ENCODE measurements at places on chromosomes 1 and 21. TPM values are rescaled to one million over a fixed set of nuclear protein-coding genes. Genes with fewer than 3 reads are reported as not detected.

GRCh38 chr1:196677781-196678509 lies 26.1 kb downstream of the CFH start:
- no peak for DNase-seq

GRCh38 chr1:235776396-235776795 lies 90.3 kb downstream of the LYST start:
- DNase-seq = no peak

DNA sequence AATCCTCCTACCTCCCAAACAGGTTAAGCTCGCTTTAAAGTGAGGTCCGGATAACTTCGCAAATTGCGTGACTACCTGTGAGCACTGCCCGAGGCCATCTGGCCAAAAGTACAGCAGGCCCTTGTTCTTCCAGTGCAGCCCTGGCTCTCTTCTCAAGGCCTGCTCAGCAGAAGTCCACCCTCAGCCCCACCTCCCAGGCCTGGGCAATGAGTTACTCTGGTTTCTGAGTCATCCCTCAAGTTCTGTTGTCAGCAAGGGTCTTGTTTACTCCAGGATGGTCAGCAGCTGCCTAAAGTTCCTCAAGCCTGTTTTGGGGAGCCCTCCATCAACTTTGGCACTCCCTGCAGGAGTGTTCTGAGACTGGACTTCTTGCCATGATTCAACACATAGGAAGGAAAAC lies 101.7 kb downstream of the BCAR3 start:
- no peak for DNase-seq

GRCh38 chr1:180920702-180921101 lies 8.0 kb downstream of the KIAA1614 start:
- DNase-seq = no peak

- no peak for DNase-seq
These were observed 905 bp downstream of the LIX1L start for GRCh38 chr1:145956781-145957442.

The HAPLN2 gene
- 5.1 TPM for total RNA-seq

DNA sequence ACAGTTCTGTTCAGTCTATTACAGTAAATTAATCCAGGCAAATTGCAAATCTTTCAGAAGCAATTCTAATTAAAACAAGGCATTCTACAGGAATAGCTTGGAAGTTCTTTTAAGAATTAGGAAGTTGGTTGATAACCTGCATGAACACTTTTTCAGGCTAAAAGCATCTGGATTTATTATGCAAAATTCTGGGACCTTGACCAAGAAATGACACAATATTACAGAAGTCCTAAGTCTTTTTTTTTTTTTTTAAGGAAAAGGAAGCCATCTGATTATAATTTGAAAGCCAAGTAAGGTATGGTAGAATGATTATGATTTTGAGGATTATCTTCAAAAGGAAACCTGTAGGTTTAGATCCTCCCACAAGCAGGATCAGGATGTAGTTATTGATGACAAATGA lies 74.7 kb upstream of the KCNK2 start:
- DNase-seq = no peak

- no peak for DNase-seq
These were observed 33.5 kb downstream of the EPHX1 start for GRCh38 chr1:225843426-225843795.

The ASTN1 gene
- 1.2 TPM for total RNA-seq

DNA sequence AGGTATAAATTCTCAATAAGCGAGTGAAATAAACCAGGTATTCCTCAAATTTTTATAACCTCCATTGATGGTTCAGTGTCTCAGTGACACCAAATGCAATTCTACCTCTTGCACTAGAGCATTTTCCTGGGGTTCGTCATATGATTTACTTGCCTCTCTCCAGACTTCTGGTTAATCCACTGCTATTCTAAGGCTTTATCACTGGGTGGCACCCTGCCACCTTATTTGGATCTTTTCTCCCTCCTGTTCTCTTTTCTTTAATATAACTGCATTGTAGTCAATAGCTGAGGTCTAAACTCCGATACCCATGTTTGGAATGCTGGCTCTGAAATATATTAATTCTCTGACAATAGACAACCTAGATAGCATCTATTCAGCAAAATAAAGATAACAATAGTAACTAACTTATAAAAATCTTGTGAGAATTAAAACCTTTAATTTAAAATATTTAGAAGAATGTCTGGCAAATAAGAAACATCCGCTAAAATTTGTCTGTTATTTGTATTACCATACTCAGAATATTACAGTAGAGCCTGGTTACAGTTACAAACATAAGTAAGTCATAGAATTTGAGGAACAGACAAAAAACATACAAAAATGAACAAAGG lies 436.4 kb downstream of the PLA2G4A start:
- no peak for DNase-seq

DNA sequence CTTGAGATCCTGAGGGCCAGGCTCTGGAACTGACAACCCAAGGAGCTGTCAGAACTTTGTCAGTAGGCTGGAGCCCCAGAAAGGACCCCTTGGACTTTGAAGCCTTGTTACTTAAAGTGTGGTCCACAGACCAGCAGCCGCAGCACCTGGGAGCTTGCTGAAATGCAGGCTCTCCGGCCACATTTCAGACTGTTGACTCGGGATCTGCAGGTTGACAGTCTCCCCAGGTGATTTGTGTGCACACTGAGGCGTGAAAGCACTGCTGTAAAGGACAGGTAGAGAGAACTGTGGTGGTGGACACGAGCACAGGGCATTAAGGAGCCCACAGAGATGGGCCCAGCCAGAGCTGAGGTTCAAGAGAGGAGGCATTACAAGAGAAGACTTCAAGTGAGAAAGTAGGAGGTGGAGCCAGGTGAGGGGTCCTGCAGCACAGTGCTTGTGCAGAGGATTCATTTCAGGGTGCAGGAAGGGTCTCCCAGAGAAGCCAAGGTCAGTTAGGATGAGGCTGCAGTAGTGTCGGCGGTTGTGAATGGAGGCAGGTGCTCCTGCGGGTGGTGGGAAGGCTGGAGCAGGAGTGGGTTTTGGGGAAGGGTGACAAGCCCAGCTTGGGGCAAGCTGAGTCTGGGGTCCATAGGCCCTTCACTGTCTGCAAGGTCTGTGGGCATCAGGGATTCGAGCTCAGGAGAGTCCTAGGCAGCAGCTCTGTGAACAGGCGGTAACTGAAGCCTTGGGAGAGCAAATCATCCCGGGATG lies 4.6 kb downstream of the HYI start:
- no peak for DNase-seq

The KCND3 gene
- 25.7 TPM for total RNA-seq

The FAM72D gene
- total RNA-seq = not detected

DNA sequence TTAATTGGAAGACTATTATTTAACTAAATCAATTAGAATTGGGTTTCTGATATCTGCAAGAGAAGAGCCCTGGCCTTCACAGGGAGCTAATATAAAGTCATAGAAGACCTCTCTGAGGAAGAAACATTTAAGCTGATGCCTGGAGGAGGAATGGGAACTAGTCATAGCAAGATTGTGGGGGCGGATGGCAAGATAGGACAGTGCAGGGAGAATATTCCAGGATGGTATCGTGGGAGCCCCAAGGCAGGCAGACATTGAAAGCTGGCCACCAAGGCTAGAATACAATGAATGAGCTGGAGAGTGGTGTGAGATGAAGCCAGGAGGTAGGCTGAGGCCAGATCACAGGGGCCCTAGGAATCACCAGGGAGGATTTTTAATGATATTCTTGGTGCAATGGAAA lies 20.8 kb upstream of the MYSM1 start:
- peak; percentile 37 for DNase-seq

DNA sequence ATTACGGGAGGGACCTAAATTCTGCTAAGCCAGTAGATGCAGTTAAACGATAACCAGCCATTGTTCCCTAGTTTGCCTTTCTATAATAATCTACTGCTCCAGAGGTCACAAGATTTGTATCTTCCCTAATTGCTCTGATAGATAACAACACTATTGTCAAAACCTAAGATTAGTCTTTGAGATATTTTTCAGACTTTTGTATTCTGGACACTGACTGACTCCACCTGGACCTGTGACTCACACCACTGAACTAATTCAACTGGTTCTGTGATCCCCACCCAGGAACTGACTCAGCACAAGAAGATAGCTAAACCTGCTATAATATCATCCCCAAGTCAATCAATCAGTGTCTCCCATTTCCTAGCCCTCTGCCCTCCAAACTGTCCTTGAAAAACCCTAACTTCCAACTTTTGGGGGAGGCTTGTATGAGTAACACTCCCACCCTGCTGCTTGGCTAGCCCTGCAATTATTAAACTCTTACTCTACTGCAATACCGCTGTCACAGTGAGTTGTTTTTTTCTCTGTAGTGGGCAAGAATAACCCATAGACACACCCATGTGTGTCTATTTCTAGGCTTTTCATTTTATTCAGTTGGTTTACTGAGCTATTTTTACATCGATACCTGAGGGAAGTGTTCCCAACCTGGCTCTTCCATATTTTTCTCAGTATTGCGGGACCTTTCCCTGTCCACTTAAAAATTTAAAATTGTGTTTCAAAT lies 11.2 kb downstream of the KIFAP3 start:
- no peak for DNase-seq

DNA sequence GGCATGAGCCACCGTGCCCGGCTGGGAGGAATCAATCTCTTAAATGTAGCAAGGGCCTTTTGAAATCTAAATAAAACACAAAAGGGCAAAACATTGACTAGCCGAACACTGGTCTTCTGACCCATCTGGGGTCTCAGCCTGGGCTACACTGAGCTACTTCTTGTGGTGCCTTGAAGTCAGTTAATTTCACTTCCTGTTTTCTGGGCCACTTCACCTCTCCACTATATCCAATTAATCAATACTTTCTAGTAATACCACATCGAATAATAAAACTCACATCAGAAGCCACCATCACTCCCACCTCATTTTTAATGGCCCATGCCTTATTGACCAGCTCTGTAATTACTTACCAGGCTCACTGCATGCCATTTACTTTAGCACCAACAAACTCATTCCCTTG lies 138.0 kb upstream of the SAMSN1 start:
- no peak for DNase-seq

- peak; percentile 96 for DNase-seq
These were observed 25.1 kb upstream of the CLIC4 start for GRCh38 chr1:24720152-24720551.

- DNase-seq = no peak
These were observed 12.3 kb downstream of the NES start for GRCh38 chr1:156664767-156665411.

GRCh38 chr1:235149824-235150223 lies 11.2 kb downstream of the RBM34 start:
- no peak for DNase-seq

GRCh38 chr1:186999506-186999905 lies 170.8 kb downstream of the PLA2G4A start:
- DNase-seq = no peak

The F5 gene
- not detected for total RNA-seq

GRCh38 chr1:219507437-219507836 lies 105.5 kb downstream of the ZC3H11B start:
- DNase-seq = no peak

- no peak for DNase-seq
These were observed 2.6 kb downstream of the KCNA3 start for GRCh38 chr1:110672001-110672752.

DNA sequence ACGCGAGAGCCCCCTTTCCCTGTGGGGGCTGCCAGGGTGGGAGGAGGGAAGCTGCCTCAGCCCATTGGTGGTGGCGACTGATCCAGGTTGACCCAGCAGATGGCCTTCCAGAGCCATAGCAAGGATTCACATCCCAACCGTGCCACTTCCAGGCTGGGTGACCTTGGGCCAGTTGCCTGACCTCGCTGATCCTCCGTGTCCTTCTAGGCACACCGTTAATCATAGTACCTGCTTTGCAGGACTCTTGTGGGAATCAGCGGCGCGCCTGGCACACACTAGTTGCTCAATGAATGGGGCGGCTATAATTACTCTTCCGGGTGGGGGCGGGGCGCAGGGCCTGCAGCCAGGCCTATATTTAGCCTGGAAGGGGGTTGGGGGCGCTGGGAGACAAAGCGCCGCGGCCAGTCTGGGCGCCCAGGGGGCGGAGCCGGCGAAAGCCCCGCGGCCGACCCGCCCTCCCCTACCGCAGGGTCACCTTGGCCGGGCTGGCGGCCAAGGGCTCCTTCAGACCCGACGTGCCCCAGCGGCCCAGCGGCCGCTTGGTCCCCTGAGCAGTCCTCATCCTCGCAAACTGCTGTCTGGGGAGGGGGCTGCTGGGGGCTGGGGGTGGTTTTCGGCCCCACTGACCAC lies 5.1 kb downstream of the HSPB7 start:
- no peak for DNase-seq

The LDLRAP1 gene
- 19.3 TPM for total RNA-seq

The SPATA1 gene
- total RNA-seq = 0.42 TPM

The ZFP69 gene
- 2.5 TPM for total RNA-seq

The RGS1 gene
- 12.9 TPM for total RNA-seq

- DNase-seq = no peak
These were observed 897.2 kb downstream of the ADGRL2 start for GRCh38 chr1:82697965-82698364.

All from esophagus muscularis mucosa (tissue), 4 donors.